ENCODE measurements at places on chromosomes 7 and 10.
A peak's percentile ranks its signal among the peaks of the same experiment; 100 is the strongest.

DNA sequence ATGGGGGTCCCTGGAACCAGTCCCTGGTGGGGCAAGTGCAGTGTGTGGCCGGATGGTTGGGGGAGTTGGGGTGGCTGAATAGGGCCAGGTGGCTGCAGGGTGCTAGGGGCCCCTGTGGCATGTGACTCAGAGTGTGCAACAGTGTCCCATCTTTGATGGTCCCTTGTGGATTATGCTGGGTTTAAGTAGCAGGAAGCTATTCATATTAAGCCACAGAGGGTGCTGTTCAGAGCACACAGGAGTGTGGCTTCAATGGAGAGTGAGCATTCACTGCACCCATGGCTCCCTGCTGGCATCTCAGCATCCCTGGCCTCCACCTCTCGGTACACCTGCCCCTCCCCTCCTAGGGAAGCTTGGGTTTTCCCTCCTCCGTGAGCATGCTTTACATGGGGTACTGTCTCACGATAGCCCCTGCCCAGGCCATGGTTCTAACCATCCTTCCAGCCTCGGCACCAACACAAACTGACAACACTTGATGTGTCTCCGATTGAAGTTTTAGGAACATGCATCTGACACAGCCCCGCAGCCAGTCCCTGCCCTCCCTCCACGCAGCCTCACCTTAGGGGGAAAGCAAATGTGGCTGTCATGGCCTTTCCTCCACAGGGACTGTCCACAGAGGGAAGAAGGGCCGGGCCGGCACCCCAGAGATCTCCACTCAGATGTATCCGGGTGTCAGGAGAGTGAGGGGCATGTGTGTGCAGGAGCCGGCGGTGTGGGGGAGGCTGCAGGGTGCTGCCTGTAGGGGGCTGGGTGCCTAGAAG, 30.4 kb upstream of the PPIF start:
- DNase-seq: no peak

GRCh38 chr7:98902523-98902922, 24.2 kb downstream of the TRRAP start:
- no peak for DNase-seq

- no peak for DNase-seq
Observed at GRCh38 chr7:938546-939185, 15.8 kb downstream of the ADAP1 start.

- no peak for DNase-seq
Observed at GRCh38 chr7:41107938-41108448, 594.9 kb downstream of the INHBA start.

DNA sequence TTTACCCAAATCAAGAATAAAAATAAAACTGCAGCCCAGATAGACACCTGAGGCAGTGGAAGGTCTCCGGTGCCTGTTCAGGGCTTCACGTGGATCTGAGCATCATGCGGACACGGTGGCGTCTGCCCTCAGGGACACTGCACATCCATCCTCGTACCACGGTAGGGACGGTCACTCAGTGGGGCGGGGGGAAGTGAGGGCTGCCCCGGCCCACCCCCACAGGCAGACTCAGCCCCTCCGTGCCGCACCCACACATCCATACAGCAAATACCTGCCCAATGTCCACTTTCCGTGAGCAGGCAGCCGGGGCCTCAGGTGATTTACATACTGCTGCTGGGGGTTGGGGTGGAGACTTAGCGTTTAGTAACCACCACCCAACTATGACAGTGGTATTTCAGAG, 207.8 kb downstream of the DIP2C start:
- DNase-seq: no peak

DNA sequence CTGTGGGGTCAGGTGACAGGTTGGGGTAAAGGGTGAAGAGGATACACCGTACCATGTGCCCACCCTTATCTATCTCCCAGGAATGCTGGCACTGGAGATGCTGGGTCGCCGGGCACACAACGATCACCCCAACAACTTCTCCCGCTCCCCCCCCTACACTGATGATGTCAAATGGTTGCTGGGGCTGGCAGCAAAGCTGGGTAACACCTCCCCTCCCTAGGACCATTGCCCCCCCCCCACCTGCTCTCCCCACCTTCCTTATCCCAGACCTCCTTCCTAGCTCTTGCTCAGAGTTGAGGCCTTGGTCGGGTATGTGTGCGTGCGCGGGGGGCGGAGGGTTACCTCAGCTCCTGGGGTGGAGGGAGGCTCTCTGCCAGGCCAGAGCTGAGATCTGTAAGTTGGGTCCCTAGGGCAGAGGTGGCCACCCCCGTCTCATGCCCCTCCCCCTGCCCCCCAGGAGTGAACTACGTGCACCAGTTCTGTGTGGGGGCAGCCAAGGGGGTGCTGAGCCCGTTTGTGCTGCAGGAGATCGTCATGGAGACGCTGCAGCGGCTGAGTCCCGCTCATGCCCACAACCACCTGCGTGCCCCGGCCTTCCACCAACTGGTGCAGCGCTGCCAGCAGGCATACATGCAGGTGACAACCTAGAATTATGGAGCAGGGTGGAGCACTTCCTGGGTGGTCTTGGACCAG, 10.7 kb downstream of the NDST2 start:
- DNase-seq: no peak

DNA sequence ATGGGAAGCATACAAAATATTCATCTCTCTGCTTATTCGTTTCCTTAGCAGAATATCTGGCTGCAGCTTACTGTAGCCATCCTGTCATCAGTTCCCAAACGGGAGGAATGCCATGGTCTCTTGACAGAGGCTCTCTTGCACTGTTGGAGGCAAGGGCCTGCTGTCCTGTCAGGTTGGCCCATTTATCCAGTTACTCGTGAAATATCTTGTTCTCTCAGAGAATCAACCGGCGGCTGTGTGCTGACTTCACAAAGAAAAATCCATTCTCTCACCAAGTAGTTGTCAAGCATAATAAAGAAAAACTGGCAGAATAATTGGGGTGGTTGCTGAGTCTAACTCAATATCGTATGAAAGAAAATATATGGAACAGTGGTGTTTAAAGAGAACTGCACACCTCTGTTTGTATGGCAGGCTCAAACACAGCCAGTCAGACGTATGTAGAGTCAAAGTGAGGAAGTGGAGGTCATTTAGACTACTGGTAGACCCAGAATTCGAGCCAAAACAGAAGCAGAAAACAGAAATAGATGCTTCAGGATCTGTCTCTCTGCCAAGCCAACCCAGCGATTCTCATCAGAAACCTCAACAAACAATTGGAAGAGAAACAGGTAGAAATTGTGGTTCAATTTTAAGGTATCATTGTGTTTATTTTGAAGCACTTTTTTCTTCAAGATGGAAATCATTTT, 349.2 kb upstream of the PRKCQ start:
- DNase-seq: no peak

- DNase-seq: no peak
Observed at GRCh38 chr7:133114519-133114918, 32.6 kb upstream of the CHCHD3 start.

DNA sequence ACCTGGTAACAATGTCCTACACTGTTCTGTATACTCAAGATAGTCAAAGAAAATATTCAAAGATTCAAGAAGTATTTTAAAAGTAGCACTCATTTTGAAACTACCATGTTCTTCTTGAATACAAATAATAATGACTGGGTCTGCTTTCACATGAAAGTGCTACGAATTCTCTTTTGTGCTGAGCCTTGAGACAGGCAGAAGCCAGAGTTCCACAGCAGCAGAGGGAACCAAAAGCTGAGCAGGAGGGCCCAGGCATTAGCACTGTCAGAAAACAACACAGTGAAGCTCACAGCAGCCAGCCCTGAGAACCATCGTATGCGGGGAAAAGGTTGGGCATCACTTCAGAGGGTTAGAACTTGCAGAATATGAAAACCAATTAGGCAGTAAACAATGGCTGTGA, 38.9 kb downstream of the ANKMY2 start:
- no peak for DNase-seq

- DNase-seq: no peak
Observed at GRCh38 chr10:74151879-74152722, 1.1 kb downstream of the ADK start.

DNA sequence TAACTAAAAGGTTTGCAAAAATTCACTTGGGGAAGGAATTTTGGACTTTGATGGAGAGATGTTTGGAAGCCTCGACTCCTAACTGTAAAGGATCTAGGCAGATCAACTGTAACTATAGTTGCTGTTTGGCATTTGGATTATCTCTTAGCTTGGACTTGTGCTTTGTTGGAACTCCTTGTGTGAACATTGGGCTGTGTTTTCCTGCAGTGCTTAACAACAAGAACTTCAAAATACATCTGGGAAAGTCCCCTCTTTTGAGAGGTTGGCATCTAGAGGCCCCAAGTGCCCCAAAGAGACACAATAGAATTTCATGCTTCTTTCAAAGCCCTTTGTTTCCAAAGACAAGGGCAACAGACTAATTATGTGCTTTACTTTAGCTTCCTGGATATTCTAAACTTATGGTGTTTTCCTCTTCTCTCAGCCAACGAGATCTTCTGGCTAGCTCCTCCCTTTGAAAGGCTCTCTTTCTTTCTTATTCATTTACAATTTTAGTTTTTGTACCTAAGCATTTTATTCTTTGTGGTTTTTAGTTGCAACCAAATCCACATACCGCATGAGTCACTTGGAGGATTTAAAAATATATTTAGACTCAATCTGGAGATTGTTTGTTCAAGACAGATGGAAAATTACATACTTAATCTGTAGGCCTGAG, 11.6 kb downstream of the ABCA13 start:
- no peak for DNase-seq

DNA sequence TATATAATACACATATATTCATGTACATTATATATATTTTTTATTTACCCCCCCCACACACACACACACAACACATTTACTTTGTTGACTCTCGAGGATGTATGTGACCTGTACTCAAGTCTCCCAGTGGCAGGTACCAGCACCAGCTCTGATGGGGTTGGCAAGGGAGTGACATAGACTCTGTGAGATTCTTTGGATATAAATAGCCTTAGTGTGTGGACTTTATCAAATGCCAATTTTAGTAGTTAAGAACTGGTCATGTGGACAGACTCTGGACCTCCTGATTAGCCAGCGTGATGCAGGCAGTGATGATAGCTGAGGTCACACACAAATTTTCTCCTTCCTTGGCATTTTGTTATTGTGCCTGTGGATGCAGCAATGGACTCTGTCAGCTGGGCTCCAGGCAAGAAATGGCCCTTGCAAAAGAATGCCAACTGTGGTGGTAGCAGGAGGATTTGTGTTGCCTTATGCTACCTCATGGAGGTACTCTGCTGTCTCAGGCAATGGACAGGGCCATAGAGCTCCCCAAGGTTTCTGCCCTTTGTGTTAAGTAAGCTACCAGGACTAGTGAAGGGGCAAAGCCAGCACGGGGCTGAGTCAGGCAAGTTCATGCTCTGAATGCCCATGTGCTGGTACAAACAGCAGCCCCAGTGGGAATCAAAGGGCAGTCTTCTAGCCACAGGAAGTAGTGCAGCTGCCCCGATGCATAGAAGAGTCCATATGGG, 224.6 kb upstream of the ZWINT start:
- no peak for DNase-seq

DNA sequence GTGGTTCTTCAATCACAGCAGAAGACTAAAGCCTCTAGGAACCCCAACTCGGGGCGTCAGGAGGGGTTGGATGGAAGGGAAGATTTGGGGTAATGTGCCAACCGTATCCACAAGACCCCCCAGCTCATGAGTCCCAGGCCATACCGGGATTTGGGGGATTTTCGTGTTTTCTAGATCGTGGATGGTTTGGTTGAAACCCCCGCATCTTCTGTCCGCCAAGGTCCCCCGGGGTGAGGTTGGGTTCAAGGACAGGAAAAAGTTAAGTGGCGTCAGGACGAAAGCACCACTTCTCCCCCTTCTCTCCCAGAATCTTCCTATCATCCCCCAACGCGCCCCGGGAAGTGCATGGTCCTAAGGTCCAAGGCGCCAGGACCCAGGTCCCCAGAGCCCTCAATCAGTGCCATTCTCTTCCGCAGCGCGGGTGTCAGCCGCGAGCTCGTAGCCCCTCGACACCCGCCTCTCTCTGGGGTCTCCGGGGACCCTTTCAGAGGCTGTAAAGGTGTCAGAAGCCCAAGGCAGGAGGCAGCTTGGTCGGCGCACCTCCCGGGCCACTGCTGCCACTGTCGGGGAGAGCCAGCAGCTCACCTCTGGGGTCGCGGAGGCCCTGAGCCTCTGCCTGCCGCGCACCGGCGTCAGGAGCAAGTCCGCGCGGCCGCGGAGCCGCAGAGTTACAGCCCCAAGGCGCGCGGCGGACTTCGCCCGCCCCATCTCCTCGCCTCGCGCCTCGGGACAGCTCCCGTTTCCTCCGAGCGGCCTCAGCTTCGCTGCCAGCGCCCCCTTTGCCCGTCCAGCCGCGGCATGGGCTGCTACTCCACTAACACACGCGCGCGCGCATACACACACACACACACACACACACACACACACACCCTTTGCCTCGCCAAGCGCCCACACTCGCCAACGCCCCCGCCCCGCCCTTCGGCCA, 1.5 kb downstream of the MKX start:
- no peak for DNase-seq

DNA sequence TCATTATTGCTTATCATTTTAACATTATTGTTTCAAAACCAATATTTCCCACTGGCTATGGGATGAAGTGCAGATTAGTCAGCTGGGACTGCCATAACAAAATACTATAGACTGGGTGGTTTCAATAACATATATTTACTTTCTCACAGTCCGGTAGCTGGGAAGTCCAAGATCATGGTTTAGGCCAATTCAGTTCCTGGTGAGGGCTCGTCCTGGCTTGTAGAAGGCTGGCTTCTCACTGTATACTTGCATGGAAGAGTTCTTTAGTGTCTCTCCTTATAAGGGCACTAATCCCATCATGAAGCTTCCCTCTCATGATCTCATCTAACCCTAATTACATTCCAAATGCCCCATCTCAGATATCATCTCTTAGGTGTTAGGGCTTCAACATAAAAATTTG, 101.3 kb downstream of the CHRM2 start:
- DNase-seq: no peak

- no peak for DNase-seq
Observed at GRCh38 chr7:213324-213993, 21.1 kb downstream of the FAM20C start.

DNA sequence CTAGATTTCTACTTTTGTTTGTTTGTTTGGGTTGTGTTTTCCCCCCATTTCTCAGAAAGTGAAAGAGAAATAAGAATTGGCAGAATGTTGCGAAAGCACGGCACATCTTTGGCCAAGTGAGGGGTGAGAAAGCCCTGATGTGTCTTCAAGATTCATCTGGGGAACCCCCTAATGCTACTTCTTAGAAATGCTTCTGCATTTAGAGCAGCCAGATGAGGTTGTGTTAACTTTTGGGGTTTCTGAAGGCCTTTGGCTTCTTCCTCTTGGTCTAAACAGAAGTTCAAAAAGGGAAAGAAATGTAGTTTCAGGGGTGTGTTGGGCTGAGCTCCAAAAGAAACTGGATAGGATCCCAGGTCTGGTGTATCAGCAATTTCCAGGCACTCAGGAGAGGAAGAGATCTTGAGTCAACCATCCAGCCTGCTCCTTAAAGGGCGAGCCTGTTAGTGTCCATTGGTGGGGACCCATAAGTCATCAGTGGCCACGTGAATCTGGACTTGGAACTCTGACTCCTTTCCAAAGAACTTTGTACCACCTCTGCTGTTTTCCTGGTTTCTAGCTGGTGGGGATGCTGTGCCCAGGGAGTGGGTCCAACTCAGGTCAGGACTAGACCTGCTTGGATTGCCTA, 6.5 kb downstream of the DUSP5 start:
- DNase-seq: peak; percentile 48

- no peak for DNase-seq
Observed at GRCh38 chr10:70186571-70186970, 16.3 kb upstream of the SAR1A start.

Measured in activated CD8-positive, alpha-beta memory T cell treated with anti-CD3 and anti-CD28 coated beads for 4 hours (primary cell).